ENCODE measurements at places on chromosomes 6 and 20. TPM values are rescaled to one million over a fixed set of nuclear protein-coding genes. Genes with fewer than 3 reads are reported as not detected.
A peak's percentile ranks its signal among the peaks of the same experiment; 100 is the strongest.

FOXS1 gene
- total RNA-seq, result 3.6 TPM

DNA sequence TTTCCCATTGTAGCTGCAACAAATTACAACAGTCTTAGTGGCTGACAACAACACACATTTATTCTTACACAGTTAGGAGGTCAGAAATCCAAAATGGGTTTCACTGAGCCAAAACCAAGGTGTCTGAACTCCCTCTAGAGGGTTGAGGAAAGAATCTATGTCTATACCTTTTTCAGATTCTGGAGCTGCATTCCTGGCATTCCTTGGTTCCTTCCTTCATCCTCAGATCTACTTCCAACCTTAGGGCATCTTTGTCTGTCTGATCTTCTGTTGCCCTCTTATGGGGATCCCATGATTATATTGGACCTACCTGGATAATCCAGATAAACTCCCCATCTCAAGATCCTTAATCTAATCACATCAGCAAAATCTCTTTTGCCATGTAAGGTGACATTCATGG is 540.9 kb upstream of the MAP3K7 start:
- no peak for DNase-seq

DNA sequence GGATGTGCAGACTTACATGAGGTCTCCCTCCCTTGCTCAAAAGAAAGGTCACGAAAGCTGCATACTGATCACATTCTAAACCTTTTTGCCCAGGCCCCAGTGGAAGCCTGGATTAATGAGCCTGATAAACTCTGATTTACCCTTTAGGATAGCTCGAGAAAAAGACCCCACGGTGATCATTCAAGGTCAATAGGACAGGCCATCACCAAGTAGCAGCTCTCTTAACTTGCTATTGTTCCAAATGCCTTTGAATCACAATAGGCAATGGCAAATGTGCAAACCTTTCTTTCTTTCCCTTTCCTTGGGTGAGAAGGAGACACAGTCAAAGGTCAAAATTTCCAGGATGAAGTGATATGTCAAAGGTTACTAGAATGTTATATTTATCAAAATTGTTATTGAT is 327.3 kb downstream of the HDGFL1 start:
- DNase-seq, result no peak

DNA sequence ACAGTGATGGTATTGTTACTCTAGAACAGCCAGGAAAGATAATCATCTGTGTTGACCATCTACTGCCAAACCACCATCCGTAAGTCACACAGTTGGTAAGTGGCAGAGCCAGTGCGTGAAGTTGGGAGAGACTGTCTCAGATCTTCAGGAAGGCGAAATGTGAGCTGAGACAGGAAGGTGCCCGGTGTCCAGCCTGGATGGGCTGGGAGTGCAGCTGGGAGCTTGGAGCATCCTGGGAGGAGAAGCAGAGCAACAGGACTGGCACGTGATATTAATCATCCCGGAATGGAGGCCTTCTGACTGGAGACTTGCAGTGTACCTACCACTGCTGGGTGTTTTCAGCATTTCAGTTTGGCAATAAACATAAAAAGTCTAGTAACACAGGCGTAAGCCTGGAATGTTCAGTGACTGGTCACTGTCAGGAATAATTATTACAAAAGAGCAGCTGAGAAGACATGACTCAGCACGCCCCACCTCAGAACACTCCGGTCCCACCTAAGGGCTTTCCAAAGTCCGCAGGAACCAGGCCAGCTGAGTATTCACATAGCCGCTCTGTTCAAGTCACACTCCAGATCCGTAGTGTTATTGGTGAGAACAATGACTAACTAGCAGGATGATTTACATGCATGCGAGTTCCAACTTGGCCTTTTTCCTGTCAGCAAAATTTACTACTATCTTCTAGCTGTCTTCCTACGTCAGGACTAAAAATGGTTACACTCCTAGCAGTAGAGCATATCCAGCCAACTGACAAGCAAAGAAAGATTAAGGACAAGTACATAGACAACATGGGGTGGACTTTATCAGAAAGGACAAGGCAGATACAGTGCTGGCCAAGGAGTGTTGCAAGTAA is 45.1 kb upstream of the PNRC1 start:
- peak; percentile 72 for DNase-seq

DNA sequence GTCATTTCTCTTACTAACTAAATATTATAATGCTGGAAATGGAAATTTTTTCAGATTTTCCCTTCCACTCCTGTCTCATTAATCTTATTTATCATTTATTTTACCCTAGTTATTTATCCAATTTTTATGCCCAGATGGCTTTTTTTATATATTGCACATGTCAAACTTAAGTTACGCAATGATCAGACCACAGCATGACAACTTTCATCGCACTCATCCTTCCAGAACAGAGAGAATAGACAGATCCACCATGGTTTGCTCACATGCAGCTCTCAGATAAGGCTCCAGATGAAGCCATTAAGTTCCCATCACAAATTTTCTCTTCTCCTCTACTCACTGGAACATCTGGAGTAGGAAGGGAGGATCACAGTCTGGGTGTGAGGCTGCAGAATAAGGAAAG is 48.7 kb downstream of the MAP7 start:
- no peak for DNase-seq

- no peak for DNase-seq
Observed at GRCh38 chr20:39133201-39133600, 171.1 kb downstream of the DHX35 start.
